ENCODE measurements at places on chromosomes 16 and 17. TPM values are rescaled to one million over a fixed set of nuclear protein-coding genes. Genes with fewer than 3 reads are reported as not detected.

ACSM2B gene
- total RNA-seq = not detected

ASGR1 gene
- 1.1 TPM for total RNA-seq

PPY gene
- total RNA-seq = not detected

OR1F1 gene
- total RNA-seq = not detected

NT5C gene
- total RNA-seq = 80.0 TPM

SMPD3 gene
- total RNA-seq = 0.61 TPM

ITGAD gene
- total RNA-seq = not detected

BEAN1 gene
- total RNA-seq = not detected

KRT27 gene
- total RNA-seq = not detected

LGALS9B gene
- not detected for total RNA-seq

TBC1D3 gene
- not detected for total RNA-seq

GUCY2D gene
- not detected for total RNA-seq

CEP95 gene
- total RNA-seq = 42.4 TPM

KRT33B gene
- not detected for total RNA-seq

MAP2K4 gene
- total RNA-seq = 33.3 TPM

GCGR gene
- total RNA-seq = not detected

SSTR5 gene
- total RNA-seq = not detected

KCNG4 gene
- total RNA-seq = not detected

FAM83G gene
- 13.0 TPM for total RNA-seq

C16orf89 gene
- not detected for total RNA-seq

MGAT5B gene
- total RNA-seq = 1.2 TPM

RNF227 gene
- 6.2 TPM for total RNA-seq

KRTAP9-2 gene
- not detected for total RNA-seq

C17orf67 gene
- 3.1 TPM for total RNA-seq

KRT12 gene
- total RNA-seq = not detected

C16orf54 gene
- 21.3 TPM for total RNA-seq

LRRC46 gene
- 0.70 TPM for total RNA-seq

CCDC47 gene
- 79.2 TPM for total RNA-seq

OTOP2 gene
- total RNA-seq = not detected

LGALS3BP gene
- 78.5 TPM for total RNA-seq

GAST gene
- not detected for total RNA-seq

EPX gene
- not detected for total RNA-seq

PRRT2 gene
- total RNA-seq = 1.3 TPM

CRISPLD2 gene
- not detected for total RNA-seq

REXO5 gene
- 7.7 TPM for total RNA-seq

CARD14 gene
- not detected for total RNA-seq

DHX58 gene
- total RNA-seq = 26.9 TPM

IL4R gene
- 320 TPM for total RNA-seq

ZNF385C gene
- not detected for total RNA-seq

MARVELD3 gene
- not detected for total RNA-seq

EARS2 gene
- 27.8 TPM for total RNA-seq

KRTAP3-2 gene
- total RNA-seq = not detected

DNASE1L2 gene
- 2.2 TPM for total RNA-seq

SLC9A5 gene
- 5.1 TPM for total RNA-seq

ARHGDIG gene
- total RNA-seq = not detected

ACBD4 gene
- 12.5 TPM for total RNA-seq

CASKIN1 gene
- 1.0 TPM for total RNA-seq

All from activated T-helper 1 cell treated with anti-CD3 and anti-CD28 coated beads, Interleukin-12 subunit alpha, Interleukin-12 subunit beta, Interleukin-2, Interleukin-4 antibody, amounts not matched to agents 30 ng/mL and 10 ng/mL and 1 ng/mL, durations not matched to agents 14 hours and 24 hours and 36 hours (primary cell).